ENCODE measurements at places on chromosomes 3 and 15. TPM values are rescaled to one million over a fixed set of nuclear protein-coding genes. Genes with fewer than 3 reads are reported as not detected.

Gene C2CD4A
- total RNA-seq, result not detected

Gene ZNF860
- total RNA-seq, result 1.8 TPM

Gene OCA2
- total RNA-seq, result not detected

Gene IL5RA
- 0.18 TPM for total RNA-seq

Gene KBTBD8
- total RNA-seq, result 10.4 TPM

Gene SMAD6
- 0.43 TPM for total RNA-seq

- no peak for DNase-seq
Observed at GRCh38 chr15:88744548-88745020, 58.7 kb upstream of the ACAN start.

GRCh38 chr3:99319450-99319849, 318.9 kb upstream of the COL8A1 start:
- no peak for DNase-seq

DNA sequence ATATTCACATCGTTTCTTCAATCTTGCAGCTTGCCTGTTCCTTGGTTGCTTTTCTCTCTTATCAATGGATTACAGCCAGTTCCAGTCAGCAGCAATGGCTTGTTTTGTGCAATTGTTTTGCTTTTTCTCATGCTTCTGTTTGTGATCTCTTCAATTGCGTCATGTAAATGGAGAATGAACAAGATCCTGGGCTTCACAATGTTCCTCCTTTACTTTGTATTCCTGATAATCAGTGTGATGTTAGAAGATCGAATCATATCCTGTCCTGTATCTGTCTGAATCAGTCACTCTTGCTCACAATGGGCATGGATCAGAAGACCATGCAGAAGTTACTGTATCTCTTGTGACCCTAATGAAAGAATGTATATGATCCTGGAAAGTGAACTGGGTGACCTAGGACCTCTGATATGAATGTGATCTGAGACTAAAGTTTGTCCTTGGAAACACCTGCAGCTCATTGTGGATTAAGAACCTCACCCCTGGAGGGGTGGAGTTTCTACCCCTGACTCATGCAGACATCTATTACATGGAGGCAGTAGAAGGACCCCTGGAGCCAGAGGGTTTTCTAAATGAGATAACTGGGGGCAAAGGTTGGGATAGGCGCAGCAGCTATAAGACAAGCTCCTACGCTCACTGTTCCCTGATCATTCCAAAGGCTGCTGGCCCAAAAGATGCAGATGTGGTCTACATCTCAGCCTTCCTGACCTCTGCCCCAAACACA, 32.2 kb downstream of the SLC24A1 start:
- DNase-seq, result no peak

DNA sequence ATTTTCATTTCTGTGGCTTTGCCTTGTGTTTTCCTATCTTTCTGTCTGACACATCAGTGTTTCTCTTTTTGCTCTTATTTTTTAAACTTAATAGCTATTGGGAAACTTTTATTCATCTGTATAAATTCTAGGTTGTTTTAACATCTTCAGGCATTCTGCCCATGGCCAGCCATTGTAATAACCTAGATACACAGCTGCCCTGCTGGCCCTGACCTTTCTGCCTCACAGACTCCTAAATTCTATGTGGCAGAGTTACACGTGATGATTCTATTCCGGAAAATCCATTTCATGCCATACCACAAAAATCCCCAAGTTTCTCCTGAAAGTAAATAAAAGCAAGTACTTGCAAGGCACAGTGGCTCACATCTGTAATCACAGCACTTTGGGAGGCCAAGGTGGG, 150.1 kb downstream of the UACA start:
- DNase-seq, result no peak

- no peak for DNase-seq
Observed at GRCh38 chr3:12816521-12817342, 20.3 kb downstream of the CAND2 start.

DNA sequence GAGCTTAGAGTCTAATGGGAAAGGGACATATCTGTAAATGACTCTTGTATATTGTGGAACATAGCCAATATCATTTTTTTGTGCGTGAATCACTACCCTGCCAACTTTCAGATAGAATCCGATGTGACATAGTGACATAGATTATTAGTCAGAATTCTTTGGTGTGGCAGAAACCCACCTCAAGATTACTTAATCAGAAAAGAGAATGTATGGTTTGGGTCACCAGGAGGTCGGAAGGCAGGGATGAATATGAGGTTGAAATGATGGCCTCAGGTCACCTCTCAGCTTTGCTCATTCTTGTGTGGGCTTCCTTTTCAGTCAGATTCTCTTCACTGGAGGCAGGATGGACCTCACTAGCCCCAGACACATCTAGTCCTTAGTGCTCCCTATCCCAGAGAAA, 41.4 kb downstream of the SNAPC5 start:
- no peak for DNase-seq

- no peak for DNase-seq
Observed at GRCh38 chr3:105561876-105562275, 195.2 kb downstream of the ALCAM start.

- DNase-seq, result no peak
Observed at GRCh38 chr15:42141795-42142667, 14.4 kb downstream of the PLA2G4F start.

DNA sequence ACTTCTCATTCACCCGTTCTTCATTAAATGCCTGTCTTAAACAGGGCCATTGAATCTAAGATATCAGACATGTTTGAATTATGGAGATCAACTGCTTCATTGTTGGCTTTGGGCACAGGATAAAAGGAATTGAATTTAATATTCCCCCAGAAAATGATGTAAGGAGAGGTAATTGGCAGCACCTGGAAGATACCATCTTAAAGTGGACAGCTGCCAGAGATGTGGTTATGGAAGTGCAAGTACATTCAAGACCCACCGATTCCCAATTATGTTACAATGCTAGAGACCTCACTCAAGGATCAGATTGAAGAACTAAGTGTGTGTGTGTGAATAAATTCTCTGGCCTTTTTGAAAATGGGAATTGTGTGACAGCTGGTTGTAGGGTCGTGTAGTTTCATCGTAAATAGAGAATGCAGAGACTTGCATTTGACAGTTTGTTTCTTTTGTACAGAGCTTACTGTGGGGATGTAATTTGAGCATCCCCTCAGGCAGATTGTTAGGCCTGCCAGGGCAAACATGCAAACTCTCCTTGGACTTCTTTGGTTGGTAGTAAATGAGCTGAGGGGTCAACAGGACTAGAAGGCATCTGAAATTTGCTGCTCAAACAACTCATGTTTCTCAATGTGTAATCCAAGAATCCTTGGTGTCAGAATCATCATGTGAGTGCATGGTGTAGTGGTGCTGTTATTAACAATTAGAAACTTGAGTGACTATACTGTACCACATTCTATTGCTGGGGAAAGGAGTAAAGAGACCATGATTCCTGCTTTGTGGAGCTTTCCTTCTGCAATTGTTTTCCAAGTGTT, 359.2 kb upstream of the THRB start:
- no peak for DNase-seq

DNA sequence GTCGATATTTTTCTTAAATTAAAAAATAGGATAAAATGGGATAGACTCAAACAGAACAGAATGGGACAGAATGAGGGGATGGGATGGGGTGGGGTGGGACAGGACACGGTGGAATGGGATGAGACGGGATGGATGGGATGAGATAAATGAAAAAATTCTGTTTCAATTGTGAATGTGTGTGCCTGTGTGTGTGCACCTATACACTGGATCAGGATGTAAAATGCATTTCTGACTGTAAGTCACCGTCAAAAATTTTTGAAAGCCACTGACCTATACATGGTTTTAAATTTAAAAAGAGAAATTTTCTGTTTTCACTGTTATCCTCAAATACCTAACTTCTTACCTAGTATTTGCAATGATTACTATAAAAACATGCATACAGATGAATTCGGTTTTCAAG, 108.7 kb upstream of the UBE2E2 start:
- no peak for DNase-seq

DNA sequence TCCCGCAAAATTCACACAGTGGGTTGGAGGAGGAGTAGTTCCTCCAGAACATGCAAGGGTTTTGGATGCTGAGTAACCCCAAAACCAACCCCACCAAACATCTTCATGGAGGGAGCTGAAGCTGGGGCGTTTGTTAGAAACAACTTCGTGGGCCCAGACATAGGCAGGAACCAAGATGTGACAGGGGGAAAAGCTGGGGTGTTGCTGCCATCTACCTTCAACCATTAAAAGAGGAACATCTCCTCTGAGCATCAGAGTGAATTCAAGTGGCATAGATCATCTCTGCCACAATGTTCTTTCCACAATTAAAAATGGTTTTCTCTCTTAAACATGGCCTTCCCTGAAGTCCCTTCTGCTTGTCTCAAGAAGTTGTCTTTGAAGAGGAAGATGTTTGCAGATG, 20.5 kb downstream of the SIDT1 start:
- DNase-seq, result no peak

- no peak for DNase-seq
Observed at GRCh38 chr3:148865049-148865448, at the start of gene CPA3. TSS of gene CPA3 (plus strand) at chr3:148865296. CDS start at chr3:148865308, 12 bp downstream.

GRCh38 chr15:94403331-94403730, 172.0 kb downstream of the MCTP2 start:
- no peak for DNase-seq

- no peak for DNase-seq
Observed at GRCh38 chr3:190055773-190056172, 64.9 kb downstream of the P3H2 start.

GRCh38 chr15:75104804-75105557, 81.6 kb downstream of the PPCDC start:
- peak; percentile 59 for DNase-seq

GRCh38 chr15:77027111-77027696, 32.3 kb downstream of the PSTPIP1 start:
- no peak for DNase-seq
